Mesothelial cell of epicardium (in vitro differentiated cells): ENCODE measurements at places on chromosomes 7 and 10.

- DNase-seq: no peak
These were observed 4.3 kb upstream of the IL6 start for GRCh38 chr7:22722536-22723180.

- no peak for DNase-seq
These were observed 21.0 kb downstream of the PIP4K2A start for GRCh38 chr10:22693371-22693784.

DNA sequence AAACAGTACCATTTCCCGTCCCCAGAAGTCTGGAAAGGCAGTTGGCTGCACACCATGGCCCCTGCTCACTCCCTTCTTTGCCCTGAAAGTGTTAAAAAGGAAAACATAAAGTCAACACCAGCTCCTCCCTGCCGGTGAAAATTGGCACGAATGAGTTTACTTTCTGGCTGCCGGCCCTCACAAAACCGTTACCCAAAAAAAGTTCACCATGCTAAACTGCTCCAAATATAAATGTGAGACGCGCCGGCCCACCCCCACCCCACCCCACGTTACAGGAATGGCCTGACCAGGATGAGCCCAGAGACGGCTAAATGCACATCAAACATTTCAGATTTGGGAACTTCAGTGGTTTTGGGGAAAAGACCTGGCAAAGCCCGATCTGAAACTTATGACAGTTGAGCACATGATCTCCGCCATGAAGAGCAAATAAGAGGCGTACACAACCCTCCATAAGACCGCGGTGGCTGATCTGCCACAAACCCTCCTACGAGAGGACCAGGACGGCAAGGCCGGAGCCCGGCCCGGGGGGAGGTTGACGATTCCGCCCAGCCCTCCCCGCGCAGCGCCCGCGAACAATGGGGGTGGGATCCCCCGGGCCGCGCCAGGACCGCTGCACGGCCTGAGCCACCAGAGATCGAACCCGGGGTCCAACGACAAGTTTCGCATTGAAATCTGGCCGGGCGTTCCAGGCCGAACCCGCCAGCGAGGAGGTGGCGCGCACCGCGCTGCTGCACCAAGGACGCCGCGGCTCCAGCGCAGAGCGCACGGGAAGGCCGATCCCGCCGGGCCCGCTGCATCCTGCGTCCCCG lies 952 bp downstream of the DIP2C start:
- DNase-seq: peak; percentile 71

DNA sequence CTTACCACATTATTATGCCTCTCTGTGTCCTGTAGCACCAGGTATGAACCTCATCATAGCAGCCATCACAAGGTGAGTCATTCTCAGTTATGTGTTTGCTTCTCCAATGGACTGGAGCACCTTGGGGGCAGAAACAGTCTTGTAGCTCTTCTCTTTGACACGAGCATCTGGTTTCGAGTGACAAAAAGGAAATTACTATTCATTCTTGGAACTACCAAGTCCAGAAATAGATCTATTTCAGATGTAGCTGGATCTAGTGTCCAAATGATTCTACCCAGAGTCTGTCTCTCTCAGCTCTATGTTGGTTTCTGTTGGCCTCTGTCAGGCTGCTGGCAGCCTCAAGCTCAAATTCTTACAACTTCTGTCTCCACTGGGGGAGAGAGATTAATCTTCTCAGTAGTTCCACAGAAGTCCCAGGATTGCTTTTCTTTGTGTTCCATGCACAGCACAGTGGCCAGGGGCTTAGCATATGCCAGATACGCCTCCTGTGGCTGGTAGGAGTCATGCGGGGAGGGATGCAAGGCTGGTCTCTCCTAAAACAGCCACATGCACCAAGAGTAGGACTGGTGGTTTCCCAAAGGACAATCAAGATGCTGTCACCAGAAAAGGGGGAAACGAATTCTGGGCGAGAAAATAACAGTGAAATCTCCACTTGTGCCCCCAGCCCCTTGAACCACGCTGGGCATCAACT lies 37.2 kb upstream of the PAPSS2 start:
- DNase-seq: no peak

- no peak for DNase-seq
These were observed 50.7 kb downstream of the VIM start for GRCh38 chr10:17278607-17279240.

- DNase-seq: no peak
These were observed 192.9 kb downstream of the TSPAN12 start for GRCh38 chr7:120665068-120665467.

GRCh38 chr10:33494694-33495265 lies 160.3 kb upstream of the NRP1 start:
- no peak for DNase-seq

GRCh38 chr10:122126763-122127659 lies 138.0 kb downstream of the TACC2 start:
- no peak for DNase-seq
